Renal cortical epithelial cell (primary cell): ENCODE measurements at places on chromosomes 3 and 15. TPM values are rescaled to one million over a fixed set of nuclear protein-coding genes. Genes with fewer than 3 reads are reported as not detected.

FAM3D gene
- total RNA-seq, result not detected in 2 replicates

POPDC2 gene
- total RNA-seq, result 0.40 TPM in 1 of 2 replicates, not detected in the other

TRIM69 gene
- total RNA-seq, result 17.0 and 26.5 TPM in 2 replicates

TRANK1 gene
- 12.7 and 31.1 TPM in 2 replicates for total RNA-seq

SCAANT1 gene
- total RNA-seq, result not detected in 2 replicates

DUOX1 gene
- 0.35 and 0.50 TPM in 2 replicates for total RNA-seq

DNA sequence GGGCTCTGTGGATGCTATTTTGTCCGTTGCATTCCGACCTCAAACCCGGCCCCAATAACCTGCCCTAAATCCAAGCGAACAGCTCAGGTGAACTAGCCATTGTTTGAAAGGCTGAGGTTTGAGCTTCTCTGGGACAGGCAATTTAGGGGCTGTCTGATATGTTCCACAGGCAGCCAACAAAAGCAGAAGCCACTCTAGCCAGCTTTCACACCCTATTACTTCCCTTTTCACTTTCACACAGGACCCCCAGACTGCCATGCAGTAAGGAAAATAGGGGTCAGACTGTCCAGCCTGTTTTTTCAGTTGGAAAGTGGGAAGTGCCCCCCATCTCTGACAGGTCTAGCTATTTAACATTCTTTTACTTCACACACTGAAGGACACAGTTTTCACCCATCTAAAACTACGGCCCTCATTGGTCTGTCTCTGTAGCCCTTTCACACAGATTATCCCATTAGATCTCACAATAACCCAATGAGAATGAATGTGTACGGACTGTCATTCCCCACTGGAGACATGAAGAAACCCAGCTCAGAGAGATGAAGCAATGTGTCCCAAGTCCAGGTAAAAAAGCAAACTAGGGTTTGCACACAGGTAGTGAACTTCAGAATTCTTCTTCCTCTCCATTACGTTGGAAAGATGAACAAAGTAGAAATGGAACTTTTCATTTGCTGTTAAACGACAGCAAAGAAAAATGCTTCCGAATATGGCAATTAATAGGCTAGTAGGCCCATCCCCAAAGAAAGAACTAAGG lies 1.9 kb downstream of the CCDC12 start:
- DNase-seq, result no peak

- DNase-seq, result no peak
Observed at GRCh38 chr3:146431240-146431639, 38.1 kb downstream of the PLSCR2 start.

DNA sequence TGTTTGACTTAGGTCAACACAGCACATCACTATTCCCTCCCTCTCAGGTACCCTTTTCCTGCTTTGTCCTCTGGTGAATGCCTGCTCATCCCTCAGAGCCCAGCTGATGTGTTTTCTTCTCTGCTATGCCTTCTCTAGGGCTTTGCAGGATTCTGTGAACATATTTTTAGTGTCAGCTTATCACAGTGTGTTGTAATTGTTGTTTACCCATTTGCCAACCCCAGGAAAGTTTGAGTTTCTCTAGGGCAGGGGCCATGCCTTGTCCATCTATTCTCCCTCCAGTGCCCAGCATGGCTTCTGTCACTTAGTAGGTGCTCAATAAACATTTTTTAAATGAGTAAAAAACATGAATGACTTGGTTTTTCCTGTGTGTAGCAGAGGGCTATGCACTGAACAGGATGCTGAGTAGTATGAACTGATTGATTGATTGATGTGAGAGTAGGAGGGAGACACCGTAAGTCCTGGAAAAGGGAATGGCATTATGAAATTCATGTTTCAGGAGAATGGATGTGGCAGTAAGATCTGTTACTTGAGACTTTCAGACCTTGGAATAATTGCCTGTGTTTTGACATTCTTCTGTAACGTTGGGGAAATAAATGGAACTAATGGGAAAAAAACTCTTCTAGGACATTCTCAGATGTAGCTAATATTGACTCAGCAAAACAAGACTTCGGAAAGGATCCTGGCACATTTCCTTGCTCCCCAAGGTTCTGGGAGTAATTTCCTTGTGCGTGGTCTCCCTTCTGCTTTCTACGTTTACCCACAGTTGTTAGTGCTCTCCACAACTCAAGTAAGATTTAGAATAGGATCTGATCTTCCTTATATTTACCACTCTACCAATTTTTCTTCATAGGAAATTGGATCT lies 267.3 kb upstream of the TBL1XR1 start:
- DNase-seq, result no peak

DNA sequence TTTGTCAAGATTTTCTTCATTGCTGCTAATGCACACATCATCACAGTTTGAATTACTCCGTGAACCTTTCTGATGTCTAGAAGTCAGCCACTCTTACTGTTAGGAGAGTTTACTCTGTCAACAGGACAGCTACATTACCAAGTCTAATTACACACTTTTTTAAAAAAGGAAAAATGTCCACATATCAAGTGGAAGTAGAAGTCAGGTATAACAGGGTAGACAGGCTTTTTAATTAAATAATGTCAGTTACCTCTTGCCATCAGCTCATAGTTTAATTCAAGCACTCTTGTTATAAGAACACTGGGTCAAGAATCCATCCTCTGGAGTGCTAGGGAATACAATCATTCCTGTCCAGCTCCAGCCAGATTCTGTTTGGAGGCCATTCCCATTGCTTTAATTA lies 232.8 kb downstream of the TAFA4 start:
- DNase-seq, result no peak

DNA sequence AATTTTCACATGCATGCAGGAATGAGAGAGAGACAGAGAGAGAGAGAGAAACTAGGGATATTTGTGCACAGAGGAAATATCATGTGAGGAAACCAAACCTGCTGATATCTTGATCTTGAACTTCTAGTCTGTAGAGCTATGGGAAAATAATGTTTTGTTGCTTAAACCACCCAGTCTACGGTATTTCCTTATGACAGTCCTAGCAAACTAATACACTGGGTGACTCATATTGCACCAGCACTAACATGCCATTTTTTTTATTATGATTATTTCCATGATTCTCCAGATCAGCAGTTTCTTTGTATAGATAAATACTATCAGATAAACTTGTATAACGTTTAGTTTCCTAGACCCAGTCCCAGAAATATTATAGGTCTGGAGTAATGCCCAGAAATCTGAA lies 1259.0 kb downstream of the ZPLD1 start:
- DNase-seq, result no peak

DNA sequence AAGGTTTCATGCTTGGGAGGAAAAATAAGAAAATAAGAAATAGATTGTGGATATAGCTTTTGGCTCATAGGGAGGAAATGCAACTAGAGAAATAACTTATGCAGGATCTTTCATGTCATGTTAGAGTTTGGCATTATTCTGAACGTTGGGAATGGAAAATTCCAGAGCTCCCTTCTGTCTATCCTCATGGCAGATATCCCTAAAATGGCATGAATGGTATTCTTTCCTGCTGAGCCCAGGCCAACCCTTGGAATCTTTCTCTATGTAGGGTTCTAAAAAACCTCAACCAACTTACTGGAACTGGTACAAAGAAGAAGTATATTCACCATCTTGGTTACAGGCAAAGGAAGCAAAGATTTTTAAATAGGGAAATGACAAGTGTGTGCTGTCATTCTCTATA lies 212.5 kb downstream of the CHST2 start:
- no peak for DNase-seq

DNA sequence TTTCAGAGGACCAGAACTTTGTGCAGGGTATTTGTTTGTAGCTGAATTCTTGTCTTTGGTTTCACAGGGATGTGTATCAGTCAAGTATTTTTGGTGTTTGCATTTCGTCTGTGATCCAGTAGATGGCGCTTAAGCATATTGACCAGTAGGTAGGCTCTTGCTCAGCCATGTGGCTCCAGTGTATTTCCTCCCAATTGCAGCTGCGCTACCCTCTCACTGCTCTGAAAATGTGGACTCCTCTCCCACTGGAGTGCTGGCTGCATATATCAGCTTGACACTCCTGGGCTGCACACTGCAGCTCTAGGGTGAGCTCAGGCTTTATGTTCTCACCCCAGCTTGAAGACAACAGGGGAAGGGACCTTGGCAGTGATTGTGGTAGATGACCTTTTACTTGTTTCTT lies 1264.3 kb upstream of the ALCAM start:
- peak; percentile 60 for DNase-seq

- no peak for DNase-seq
Observed at GRCh38 chr3:46228260-46229242, 13.7 kb upstream of the CCR3 start.

GRCh38 chr15:89349206-89349558 lies 14.6 kb upstream of the POLG start:
- no peak for DNase-seq

DNA sequence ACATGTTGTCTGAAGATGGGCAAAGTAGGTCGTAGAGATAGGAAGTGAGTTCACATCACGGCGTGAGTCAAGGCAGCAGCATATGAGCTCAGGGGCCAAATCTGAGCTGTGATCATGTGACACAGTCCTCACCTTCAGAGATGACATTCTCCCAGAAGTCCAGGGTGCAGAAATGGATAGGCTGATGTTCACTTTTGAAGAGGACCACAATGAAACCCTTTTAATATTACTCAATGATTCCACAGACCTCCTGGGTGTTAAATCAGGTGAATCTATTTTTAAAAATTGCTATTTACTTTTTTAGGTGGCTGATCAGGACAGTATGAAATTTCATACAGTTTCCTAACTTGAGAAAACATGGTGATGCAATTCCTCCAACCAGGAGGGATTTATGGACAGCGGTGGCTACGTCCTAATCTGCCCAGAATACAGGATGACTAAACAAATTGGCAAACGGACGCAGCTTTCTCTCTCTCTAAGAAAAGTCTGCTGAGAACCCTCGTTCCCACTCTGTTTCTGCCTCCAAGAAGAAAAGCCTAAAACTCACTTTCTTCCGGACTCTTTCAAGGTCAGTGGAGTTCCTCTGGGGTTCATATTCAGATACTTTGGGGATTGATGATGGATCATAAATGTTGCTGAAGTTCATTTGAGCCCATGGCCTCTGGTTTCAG lies 34.4 kb downstream of the B3GNT5 start:
- no peak for DNase-seq

DNA sequence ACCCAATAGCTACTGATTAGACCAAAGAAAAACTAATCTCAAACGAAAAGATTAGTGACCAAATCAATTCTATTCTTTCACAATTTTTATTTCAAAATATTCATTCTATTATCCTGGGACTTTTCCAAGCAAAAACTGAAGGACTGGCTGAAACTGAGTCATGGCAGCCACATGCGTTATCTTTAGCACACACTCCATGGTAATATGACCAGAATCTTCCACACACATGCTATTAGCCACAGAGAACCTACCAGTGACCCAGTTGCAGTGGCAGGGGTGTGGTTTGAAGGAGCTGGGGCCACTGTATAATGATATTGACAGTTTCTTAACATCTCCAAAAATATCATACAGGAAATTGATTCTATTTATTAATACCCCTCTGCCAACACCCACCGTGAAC lies 154.8 kb upstream of the ABI3BP start:
- DNase-seq, result no peak

DNA sequence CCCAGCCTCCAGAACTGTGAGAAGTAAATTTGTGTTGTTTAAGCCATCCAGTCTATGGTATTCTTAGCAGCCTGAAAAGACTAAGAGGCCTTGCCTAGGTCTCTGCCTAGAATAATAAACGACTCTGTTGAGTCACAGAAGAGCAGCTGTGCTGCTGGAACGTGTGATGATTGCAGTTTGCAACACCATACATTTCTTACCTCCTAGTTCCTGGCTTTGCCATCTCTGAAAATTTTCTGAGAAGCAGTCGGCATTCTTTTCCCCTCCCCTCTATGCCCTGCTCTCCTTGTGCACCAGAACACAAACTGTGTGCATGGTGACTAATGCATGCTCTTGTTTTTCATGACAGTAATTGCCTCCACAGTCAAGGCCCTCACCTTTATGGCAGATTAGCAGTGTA lies 301.3 kb downstream of the IL20RB start:
- no peak for DNase-seq

DNA sequence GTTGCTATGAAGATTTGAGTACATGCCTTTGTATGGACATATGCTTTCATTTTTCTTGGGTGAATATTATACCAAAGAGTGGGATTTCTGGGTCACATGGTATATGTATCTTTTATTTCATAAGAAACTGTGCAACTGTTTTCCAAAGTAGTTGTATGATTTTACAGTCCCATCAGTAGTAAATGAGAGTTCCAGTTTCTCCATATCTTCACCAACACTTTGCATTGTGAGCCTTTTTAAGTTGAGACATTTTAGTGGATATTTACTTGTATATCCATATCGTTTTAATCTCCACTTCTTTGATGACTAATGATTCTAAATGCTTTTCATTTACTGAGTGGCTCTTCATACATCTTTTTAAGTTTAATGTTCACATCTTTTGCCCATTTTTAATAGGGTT lies 20.3 kb downstream of the MEF2A start:
- DNase-seq, result no peak

DNA sequence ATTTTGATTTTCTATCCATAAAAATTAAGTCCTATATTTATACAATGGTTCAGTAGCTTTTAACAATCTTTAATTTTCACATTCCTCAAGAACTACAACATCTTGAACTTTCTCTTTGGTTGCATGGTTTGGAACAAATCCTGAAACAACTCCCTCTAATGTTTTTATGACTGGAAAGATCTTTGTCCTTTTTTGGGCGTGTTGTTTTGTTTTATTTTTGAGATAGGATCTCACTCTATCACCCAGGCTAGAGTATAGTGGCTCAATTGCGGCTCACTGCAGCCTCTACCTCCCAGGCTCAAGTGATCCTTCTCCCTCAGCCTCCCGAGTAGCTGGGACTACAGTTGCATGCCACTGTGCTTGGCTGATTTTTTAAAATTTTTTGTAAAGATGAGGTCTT lies 4.0 kb downstream of the STX19 start:
- peak; percentile 45 for DNase-seq

DNA sequence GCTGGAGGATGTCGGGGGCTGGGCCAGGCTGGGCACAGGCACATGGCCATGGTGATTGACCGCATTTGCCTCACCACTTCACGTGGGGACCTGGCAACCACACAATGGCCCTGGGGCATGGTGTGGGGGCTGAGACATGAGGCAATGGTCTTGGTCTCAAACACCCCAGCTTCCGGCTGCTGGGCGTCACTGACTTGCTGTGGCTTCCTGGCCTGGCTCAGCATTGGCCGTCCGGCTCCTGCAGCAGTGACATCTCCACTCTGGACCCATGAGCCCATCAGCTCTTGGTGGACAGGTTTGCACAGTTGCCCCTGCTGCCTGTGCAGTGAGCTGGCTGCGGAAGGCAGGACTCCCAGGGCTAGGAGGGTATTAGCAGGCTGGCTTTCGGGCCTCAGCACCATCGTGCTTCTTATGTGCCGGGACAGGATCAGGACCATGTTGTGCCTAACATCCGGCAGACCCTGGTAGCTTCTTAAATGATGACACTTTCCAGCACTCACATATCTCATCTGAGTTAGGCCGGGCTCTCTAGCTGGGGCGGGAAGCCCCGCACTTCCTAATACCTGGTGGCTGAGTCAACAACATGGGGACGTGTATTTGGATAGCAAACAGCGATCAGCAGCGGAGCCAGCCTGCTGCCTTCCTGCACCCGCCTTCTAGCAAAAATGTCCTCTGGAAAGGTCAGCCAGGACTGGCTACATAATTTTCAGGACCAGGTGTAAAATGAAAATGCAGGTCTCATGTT lies 34.1 kb downstream of the ZNF710 start:
- no peak for DNase-seq
